ENCODE measurements at places on chromosomes 4 and X.

GRCh38 chrX:12965131-12965940 is 9.6 kb upstream of the TMSB4X start:
- no peaks in the 10 kb centered on the region for H3K27me3 ChIP-seq
- no peak overlapping the region for H3K4me3 ChIP-seq
- no peak for DNase-seq
- no peak overlapping the region for H3K27ac ChIP-seq
- H3K4me1 ChIP-seq, result no peaks in the 10 kb centered on the region
- no peaks in the 10 kb centered on the region for H3K36me3 ChIP-seq

DNA sequence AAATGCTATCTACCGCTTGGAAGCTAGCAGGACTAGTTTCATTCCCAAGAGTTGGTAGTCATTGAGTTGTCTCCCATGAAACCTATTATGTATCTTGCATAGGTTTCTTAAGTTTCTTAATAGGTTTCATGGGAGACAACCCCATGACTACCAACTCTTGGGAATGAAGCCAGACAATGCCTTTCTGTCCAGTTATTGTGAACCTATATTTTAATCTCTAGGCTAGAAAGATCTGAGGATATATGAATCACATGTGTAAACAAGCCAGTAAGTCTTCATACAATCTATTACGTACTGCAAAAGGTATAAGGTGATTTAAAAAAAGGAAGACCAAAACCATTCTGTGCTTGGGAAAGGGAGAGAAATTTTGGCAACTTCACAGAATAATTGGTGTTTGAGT is 162.6 kb downstream of the INPP4B start:
- no peak overlapping the region for H3K27ac ChIP-seq
- no peaks in the 10 kb centered on the region for H3K36me3 ChIP-seq
- no peak overlapping the region for H3K4me3 ChIP-seq
- H3K27me3 ChIP-seq, result no peaks in the 10 kb centered on the region

DNA sequence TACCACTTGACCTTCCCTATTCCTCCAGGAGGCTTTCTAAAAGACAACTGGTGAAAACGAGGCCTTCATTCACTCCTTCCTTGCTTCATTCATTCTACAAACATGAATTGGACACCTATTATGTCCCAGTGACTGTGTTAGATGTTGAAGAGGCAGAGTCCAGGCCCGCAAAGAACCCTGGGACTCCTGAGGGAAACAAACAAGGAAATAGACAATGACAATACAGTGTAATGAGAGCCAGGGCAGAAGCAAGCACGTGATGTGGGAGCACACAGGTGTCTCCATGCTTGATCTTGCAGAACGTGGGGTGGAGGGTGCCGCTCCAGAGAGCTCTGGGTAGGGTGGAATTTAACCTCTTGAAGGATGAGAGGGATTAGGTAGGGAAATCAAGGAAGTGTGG is 137.6 kb upstream of the KLF3 start:
- peaks cover 6% of the 10 kb centered on the region for H3K4me1 ChIP-seq
- H3K27me3 ChIP-seq, result no peaks in the 10 kb centered on the region
- no peak for DNase-seq
- H3K4me3 ChIP-seq, result no peak overlapping the region

- H3K27me3 ChIP-seq, result no peaks in the 10 kb centered on the region
- H3K4me1 ChIP-seq, result no peaks in the 10 kb centered on the region
- no peak overlapping the region for H3K4me3 ChIP-seq
- no peak for DNase-seq
- no peaks in the 10 kb centered on the region for H3K36me3 ChIP-seq
Measured at GRCh38 chrX:13891377-13892140, 74.7 kb upstream of the GPM6B start.

DNA sequence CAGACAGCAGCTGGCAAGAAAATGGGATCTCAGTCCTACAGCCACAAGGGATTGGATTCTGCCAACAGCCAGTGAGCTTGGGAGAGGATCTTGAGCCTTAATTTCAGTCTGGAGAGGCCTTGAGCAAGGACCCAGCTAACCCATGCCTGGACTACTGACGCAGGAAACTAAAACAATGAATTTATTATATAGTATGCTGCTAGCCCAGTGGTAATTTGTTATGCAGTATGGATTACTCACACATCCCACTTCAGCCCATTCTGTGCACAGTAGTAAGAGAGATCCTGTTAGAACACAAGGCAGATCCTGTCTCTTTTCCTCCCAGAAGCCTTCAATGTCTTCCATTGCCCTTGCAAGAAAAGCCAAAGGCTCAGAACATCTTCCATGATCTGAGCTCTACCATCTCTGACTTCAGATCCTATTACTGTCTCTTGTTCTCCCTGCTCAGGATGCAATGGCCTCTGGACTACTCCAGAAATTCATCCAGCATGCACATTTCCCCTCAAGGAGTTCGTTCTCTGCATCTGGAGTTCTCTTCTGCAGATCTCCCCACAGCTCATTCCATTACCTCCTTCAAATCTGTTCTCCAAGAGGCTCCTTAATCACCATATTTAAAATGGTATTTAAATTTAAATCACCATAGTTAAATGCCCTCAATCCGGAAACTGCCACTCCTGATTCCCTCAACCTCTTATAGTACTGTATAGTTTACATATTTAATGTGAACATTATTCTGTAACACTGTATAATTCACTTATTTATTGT is 27.6 kb downstream of the SMIM20 start:
- H3K4me1 ChIP-seq, result peaks cover 8% of the 10 kb centered on the region
- no peaks in the 10 kb centered on the region for H3K27me3 ChIP-seq
- no peak overlapping the region for H3K4me3 ChIP-seq
- no peak overlapping the region for H3K27ac ChIP-seq
- no peak for DNase-seq
- H3K36me3 ChIP-seq, result no peaks in the 10 kb centered on the region

- H3K36me3 ChIP-seq, result no peaks in the 10 kb centered on the region
- no peak for DNase-seq
- no peaks in the 10 kb centered on the region for H3K4me1 ChIP-seq
- H3K4me3 ChIP-seq, result no peak overlapping the region
- H3K27ac ChIP-seq, result no peak overlapping the region
Measured at GRCh38 chr4:5156682-5157081, 105.4 kb downstream of the STK32B start.

GRCh38 chrX:31356275-31357212 is 284.7 kb upstream of the FTHL17 start:
- no peak overlapping the region for H3K4me3 ChIP-seq
- H3K27me3 ChIP-seq, result no peaks in the 10 kb centered on the region
- H3K36me3 ChIP-seq, result no peaks in the 10 kb centered on the region
- no peaks in the 10 kb centered on the region for H3K4me1 ChIP-seq

DNA sequence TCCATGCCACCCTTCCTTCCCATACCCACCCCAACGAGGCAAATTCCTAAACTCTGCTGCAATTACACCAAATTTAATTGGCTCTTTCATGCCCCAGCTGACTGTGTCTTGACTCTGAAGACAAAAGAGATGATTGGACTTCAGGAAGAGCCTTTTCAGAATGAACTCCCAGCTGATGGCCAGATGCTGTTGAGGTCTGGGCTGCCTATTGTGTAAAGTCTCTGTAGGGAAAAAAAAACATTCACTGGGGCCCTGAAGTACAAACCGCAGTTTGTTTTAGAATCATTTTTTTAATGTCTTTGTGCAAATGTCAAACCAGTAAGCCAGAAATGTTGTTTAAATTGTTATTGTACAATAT is 174.8 kb downstream of the HHIP start:
- no peak overlapping the region for H3K4me3 ChIP-seq
- H3K36me3 ChIP-seq, result no peaks in the 10 kb centered on the region
- H3K4me1 ChIP-seq, result no peaks in the 10 kb centered on the region

- no peaks in the 10 kb centered on the region for H3K27me3 ChIP-seq
- DNase-seq, result no peak
- peaks cover 33% of the 10 kb centered on the region for H3K4me1 ChIP-seq
- H3K36me3 ChIP-seq, result no peaks in the 10 kb centered on the region
- peak overlapping the region; percentile 71 for H3K27ac ChIP-seq
- H3K4me3 ChIP-seq, result no peak overlapping the region
Measured at GRCh38 chr4:185672618-185673017, 137.3 kb upstream of the PDLIM3 start.

DNA sequence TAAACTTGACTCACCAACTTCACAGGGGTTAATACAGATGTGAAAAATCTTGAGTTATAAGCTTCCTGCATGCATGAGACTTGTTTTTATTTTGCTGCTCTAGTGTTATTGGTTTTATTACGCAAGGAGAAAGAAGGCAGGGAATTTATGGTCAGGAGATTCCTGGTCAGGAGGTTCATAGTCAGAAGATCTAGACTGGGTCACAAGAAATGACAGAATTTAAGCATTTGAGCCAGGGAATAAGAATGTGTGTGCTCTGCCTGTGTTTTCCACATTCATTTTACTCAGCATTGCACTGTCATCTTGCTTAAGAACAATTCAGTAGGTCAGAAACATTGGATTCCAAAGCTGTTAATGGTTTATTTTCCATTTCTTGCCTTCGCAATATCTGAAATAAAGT is 2522.1 kb downstream of the ARAP2 start:
- H3K36me3 ChIP-seq, result no peaks in the 10 kb centered on the region
- no peak for DNase-seq
- H3K27me3 ChIP-seq, result no peaks in the 10 kb centered on the region
- H3K27ac ChIP-seq, result no peak overlapping the region
- H3K4me1 ChIP-seq, result no peaks in the 10 kb centered on the region
- H3K4me3 ChIP-seq, result no peak overlapping the region

- peaks cover 2% of the 10 kb centered on the region for H3K4me1 ChIP-seq
- no peaks in the 10 kb centered on the region for H3K36me3 ChIP-seq
- peak; percentile 12 for DNase-seq
- no peak overlapping the region for H3K4me3 ChIP-seq
Measured at GRCh38 chrX:353566-354535, 32.9 kb downstream of the PPP2R3B start.

- no peaks in the 10 kb centered on the region for H3K27me3 ChIP-seq
- no peak overlapping the region for H3K4me3 ChIP-seq
- H3K27ac ChIP-seq, result no peak overlapping the region
- peaks cover 30% of the 10 kb centered on the region for H3K4me1 ChIP-seq
Measured at GRCh38 chr4:159191989-159192388, 89.1 kb downstream of the RAPGEF2 start.
